Stimulated activated CD8-positive, alpha-beta memory T cell treated with anti-CD3 and anti-CD28 coated beads, Interleukin-15, amount 100 ng/mL, for 48 hours (primary cell): ENCODE measurements at places on chromosomes 5 and 9.

- DNase-seq: no peak
Observed at GRCh38 chr9:134538856-134539566, 102.6 kb upstream of the COL5A1 start.

DNA sequence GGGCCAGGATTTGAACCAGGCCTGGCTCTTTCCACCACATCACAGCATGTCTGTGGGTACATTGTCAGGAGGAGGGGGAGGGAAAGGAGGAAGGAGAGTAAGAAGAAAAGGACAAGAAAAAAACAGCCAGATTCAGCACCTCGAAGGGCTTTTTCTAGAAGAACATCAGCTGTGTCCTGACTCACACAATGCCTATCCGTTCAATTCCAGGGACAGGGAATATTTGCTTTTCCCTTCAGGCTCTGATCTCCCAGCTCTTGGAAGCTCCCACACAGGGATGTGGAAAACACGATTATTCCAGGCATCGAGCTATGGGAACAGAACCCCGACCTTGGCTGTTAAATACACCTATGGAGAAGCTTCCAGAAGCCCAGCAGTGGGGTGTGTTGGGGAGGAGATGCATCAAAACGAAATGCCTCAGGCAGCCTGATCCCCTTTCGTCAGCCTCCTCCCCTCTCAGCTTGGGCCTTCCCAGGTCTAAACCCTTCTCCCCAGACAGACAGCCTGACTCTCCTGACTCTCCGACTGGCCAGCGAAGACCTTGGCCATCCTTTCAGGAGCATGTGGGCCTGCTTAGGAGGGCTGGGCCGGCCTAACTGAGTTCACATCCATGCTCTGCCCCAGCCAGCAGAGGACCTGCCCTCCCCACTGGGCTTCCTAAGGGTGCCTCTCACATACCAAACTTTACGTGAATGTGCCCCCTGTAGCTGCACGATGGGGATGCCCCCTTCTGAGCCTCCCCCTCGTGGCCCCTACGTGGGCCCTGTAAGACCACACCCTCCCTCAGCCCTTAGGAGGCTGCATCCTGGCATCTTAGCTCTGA, 54.4 kb downstream of the NEURL1B start:
- no peak for DNase-seq

DNA sequence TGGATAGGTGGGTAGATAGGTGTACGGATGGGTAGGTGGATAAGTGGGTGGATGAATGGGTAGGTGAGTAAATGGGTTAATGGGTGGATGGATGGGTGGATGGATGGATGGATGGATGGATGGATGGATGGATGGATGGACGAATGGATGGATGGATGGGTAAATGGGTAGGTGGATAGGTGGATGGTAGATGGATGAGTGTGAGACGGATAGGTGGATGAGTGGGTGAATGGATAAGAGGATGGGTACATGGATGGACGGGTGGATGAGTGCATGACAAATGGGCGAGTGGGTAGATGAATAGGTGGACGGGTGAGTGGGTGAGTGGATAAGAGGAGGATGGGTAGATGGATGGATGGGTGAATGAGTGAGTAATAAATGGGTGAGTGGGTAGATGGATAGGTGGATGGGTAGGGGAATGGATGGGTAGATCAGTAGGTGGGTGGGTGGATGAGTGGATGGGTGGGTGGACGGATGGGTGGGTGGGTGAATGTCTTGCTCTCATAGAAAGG, 179.2 kb downstream of the FGF18 start:
- DNase-seq: no peak

GRCh38 chr5:28809811-28810750, 1771.7 kb upstream of the CDH9 start:
- DNase-seq: no peak

GRCh38 chr9:23477908-23478307, 348.1 kb downstream of the ELAVL2 start:
- DNase-seq: no peak

GRCh38 chr9:78115073-78115472, 83.5 kb upstream of the GNAQ start:
- no peak for DNase-seq

DNA sequence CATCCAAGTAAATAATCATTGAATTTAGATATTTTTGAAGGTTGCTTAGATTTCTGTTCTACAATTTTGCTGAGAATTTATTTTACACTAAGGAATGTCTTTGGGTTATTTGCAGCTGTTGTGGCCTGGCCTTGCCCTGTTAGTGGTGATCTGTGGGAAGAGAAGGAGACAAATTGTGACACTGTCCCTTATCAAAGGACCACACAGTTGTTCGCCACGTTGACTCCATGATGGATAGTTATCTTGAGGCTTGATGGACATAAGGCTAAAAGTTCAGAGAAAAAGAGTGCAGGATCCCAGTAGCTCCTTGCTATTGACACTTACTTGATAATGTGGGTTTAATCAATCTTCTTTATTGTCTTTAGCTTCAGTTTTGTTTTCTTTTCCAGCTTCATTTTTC, 186.6 kb upstream of the MEF2C start:
- DNase-seq: no peak

DNA sequence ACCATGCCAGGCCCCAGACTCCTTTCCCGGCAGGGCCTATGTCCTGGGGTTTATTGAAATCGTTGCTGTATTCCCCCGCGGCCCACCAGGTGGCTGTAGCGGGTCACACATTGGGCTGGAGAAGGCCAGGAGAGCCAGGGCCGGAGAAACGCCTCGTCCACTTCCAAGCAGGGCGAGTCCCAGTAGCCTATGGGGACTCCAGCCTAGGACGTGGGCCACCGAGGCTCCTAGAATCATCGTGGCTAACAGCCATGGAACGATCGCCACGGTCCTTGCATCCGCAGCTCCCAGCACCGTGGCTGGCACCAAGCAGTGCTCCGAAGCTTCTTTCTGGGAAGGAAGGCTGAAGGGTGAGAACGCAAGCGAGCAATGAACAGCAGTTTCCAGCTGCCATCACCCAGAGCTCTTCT, 87.7 kb downstream of the ENTREP1 start:
- DNase-seq: no peak

DNA sequence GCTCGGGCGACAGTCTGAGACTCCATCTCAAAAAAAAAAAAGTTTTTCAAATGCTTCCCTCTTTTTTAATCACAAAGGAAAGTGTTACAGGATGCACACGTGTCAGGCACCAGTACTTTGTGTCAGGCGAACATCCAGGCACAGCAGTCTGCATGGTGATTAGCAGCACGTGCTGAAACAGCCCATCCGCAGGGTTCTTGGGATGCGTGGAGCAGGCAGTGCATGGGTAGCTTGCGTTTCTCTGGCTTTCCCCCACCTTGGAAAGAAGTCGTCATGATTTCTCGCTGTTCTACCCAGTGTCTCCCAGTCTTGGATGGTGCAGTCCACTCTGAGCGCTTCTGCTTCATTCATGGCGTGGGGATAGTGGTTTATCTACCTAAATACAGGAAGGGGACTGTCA, 35.4 kb downstream of the GPR107 start:
- no peak for DNase-seq

- DNase-seq: no peak
Observed at GRCh38 chr5:66255714-66256113, 111.6 kb downstream of the SREK1 start.

GRCh38 chr5:167626341-167627123, 664.9 kb upstream of the WWC1 start:
- DNase-seq: no peak

GRCh38 chr9:95124582-95125367, 192.7 kb downstream of the FANCC start:
- DNase-seq: no peak

DNA sequence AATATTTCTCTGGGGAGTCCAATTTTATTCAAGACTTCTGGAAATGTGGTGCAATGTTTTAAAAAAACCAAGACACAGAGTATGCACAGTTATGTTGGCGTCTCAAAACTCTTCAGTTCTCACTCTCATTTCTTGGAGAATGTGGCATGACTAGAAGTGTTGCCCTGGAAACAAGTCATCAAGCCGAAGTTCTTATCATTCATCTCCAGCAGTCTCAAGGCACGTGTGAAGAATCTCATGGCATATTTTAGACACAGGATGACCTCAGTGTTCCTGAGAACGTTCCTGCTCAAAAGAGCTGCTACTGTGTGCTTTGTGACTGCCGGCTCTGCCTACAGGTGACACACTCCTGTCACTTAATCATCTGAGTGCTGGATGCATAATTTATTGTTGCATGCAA, 147.4 kb upstream of the IRX4 start:
- no peak for DNase-seq

DNA sequence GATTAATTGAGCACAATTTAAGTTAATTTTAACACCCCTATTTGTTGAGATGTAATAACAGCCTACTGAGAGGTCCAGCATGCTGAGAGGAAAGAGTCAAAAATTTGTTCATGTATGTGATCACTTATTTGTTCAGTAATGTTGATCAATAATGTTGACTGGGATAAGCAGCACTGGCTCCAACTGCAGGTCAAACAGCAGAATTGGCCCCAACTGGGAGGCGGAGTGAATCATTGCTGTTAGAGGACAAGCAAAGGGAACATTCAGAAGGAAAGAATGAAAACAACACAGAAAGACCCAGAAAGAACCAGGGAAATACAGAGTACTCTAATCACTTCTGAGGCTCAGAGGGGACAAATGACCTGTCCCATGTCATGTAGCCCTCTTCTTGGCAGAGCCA, 221.1 kb downstream of the COMMD10 start:
- no peak for DNase-seq

DNA sequence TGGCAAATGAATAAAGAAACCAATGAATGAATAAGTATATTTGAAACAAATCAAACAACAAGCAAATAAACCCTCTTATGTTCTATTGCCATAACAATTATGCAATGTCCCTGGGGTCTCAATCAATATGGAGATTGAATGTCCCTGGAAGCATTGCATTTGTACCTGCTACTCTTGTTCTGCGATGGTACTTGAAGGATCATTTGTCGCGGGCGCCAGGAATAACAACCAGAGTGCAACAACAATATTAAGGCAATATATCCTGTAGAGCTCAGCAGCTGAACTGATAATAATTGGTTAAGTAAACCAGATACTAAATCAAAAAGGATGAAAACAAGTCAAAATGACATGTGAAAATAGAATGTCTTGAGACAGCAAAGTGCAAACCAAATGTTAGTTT, 1001.9 kb upstream of the NUDT12 start:
- DNase-seq: no peak

DNA sequence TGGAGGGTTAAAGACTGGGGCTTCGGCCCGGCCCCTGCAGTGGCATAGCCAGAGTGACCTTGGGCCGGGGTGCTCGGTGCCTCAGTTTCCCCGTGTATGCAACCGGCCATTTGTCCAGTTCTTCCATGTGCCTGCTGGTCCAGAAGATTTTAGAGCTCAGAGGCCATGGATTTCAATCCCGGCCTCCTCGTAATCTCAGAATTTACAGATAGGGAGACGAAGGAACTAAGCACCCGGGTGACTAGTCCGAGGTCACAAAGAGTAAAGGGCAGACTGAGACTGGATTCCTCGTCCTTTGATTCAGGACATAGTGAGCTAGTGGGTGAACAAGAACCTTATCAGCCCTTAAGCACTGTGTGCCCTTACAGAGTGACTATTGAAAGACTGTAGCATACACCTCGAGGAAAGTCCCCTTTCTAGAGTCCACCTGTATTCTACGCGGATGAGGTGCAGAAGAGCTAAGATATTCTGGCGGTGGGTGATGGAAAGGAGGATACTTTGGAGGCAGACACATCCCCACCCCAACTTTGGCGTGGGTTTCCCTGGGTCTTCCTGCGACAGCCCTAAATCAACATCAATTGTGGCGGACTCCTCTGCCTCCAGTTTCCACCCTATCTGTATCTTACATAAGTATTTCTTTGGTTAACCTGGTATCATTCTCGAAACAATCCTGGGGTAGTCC, 597 bp downstream of the SLC31A1 start:
- DNase-seq: no peak

- no peak for DNase-seq
Observed at GRCh38 chr9:137968235-137968634, 90.7 kb downstream of the CACNA1B start.

GRCh38 chr5:81140441-81140840, 92.7 kb upstream of the CKMT2 start:
- no peak for DNase-seq
